ENCODE measurements at places on chromosomes 11 and 22.

GRCh38 chr11:2549876-2550605, 105.2 kb downstream of the KCNQ1 start:
- no peak for DNase-seq

DNA sequence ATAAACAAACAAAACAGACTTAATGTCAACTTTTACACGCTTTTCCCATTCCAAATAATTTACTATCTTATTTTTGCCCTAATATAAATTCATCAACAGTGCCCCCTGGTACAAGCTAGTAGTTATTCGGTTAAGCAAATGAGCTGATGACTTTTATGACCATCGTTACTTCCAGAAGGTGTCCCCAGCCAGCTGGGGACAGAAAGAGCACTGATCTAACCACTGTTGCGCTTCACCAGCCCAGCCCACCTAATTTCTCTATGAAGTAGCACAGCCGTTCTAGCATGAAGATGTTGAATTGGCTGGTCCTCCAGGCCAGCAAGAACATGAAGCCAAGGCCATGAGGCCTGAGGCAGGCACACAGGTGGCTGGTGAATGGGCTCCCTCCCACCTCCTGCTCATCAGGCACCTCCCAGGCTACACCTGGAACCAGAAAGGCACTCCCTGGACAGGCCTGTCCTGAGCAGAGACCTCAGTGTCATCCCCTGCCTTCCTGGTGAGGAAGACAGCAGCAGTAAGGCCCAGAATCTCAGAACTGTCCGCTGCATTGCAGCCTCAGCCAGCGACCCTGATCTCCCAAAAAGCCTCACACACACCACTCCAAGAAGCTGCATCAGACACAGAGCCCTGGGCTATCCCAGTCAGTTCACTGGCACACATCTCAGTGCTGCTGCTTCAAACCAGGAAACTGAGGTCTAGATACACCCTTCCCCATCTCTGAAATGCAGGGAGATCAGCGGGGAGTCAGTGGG, 12.9 kb downstream of the GNB1L start:
- DNase-seq: no peak

DNA sequence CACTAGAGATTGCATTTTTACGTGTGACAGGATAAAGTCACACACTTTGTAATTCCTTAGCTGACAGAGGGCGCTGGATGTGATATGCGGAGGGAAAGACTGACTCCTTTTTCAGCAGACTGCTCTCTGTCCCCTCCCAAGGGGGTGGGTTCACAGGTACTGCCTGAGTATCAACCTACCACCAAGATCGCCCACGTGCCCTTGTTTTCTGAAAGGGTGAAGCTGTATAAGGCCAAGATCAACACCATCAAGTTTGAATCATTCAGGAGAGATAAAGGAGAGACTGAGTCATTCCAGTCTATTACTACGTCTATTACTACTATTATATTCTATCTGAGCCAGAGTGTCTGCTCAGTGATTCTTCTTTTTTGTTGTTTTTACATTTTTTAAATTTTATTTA, 30.7 kb downstream of the BUD13 start:
- no peak for DNase-seq

- no peak for DNase-seq
Observed at GRCh38 chr22:50102946-50103345, 13.1 kb downstream of the MOV10L1 start.

DNA sequence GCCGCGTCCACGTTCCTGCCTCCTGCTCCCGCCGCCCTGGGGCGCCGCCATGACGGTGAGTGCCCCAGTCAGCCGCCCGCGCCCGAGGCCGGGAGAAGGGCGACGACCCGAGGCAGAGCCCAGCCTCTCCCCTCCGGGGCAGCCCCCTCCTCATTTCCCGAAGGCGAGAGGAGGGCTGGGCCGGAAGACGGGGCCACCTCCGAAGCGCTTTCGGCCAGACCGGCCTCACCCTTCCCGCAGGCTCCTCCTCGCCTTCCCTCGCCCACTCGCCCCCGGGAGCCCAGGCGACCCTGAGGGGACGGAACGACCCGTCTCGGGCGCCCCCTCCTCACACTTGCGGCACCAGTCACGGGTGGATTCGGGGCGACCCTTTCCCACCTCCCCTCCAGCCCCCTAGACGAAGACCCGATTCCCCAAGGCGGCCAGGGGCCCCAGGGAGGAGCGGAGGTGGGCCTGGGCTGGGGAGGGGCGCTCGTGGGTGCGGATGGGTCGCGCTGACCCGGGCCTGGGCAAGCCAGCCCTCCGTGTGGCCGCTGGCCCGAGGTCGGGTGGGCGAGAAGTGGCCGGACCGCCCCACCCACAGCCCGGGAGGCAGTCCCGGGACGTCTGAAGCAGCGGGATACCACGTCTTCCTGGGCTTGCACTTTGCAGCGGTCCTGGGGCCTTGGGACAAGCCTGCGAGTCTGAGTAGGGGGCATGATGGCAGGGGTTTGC, 49.7 kb downstream of the TRIOBP start:
- no peak for DNase-seq

DNA sequence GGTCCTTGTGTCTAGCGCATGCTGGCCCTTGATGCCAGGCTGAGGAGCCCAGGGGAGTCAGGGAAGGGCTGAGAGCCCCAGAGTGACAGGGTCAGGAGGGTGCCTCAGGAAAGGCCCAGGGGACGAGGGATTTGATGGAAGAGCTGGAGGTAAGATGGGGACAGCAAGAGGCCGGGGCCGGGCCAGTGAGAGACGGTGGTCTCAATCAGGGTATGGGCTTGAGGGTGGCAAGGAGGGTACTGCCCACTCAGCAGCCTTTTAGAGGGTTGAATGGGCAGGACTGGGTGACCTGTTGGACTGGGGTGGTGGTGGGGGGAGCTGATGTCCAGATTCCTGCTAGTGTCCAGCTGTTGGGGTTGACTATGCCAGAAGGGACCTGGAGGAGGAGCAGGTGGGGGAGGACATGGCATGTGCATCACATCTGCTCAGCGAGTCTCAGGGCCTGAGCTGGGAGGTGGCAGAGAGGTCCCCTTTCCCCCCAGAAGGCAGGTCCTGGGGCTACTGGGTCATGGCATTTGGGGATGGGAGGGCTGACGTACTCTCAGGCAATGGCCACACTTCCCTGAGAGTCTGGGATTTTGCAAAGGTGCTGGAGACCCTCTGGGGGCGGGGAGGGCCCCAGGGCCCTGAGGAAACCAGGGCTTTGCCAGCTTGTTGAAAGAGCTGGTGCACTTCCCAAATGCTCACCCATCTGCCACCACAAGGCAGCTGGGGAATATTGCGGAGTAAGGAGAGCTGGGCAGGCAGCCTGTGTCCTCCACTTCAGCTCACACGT, 18.4 kb downstream of the MYO7A start:
- DNase-seq: no peak

DNA sequence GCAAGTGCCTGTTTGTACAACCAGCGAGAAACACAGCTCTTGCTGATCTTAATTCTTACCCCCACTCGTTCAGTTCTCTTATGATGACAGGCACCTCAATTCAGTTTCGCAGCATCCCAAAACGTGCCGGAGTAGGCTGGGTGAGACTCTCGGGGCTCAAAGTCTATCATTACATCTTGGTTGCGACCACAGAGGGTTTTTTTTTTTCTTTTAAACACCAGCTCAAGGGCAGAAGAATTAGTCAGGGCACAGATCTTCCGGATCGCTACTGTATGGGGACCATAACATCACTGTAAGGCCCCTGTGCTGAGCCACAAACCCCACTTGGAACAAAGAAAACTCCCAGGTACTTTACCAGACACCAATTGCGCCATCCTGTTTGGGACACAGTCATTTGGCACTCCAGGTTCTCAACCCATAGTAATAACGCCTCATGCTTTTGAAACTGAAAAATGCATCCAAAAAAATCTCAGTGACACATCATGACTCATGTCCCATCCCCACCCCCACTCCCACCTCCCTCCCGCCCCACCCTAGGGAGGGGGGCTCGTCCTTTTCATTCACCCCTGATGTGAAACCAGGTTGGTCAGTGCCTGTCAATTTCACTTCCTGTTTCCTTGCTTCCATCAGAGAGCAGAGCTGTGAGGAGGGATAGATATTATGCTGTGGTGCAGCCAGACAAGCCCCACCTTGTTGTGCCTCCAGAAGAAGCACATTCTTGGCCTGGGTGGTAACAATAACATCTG, 41.0 kb upstream of the CD5 start:
- DNase-seq: no peak

- no peak for DNase-seq
Observed at GRCh38 chr22:47569389-47570299, 807.2 kb downstream of the TBC1D22A start.

DNA sequence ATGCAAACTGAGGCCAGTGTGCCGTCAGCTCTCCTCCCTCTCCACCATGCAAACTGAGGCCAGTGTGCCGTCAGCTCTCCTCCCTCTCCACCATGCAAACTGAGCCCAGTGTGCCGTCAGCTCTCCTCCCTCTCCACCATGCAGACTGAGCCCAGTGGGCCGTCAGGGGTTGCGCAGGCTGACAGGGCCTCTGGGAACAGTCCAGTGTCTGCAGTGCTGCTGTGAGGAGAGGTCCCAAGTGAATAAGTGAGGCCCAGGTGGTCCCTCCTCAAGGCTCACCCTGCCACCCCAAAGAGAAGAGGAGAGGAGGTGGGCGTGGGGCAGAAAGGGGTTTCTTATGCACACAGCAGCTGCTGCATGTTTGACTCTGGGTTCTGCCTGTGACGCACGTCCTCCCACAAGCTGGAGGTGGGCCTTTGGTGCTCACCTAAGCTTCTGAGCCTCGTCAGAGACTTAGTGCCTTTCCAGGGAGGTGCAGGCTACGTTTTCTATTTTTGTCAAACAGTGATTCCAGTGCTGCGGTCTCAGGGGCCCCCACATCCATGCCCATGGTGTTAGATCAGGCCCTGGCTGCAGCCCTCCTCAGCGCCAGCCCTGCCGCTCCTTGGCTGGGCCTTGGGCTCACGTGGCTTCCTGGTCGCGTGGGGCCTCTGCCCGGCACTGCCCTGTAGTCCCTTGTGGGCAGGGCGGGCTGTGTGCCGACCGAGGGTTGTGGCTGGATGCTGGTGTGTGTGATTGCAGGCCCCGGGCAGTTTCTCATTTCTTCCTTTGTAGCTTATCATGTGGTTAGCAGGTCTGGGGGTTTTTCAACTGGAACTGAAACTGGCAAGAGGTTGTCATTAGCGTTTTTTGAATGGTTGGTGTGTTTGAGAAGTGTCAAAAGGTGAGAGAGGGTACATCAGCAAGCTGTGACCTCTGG, 7.1 kb downstream of the TPCN2 start:
- DNase-seq: no peak

DNA sequence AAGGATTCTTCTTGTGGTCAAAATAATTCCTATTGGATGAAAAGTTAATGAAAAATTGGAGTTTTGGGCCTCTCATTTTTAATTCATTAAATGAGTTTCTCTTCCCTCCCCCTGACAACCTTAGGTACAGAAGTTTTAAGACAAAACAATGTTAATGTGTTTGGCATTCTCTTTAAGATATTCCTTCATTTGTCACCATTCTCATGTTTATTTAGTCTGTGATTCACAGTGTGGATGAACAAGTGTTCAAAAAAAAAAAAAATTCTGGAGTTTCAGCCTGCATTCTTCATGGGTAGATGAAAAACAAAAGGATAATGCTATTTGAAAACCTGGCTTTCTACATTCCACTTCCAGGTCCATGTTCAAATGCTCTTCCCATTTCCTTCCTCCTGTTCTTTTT, 172.6 kb upstream of the LUZP2 start:
- DNase-seq: no peak

GRCh38 chr22:30280505-30280904, 8.8 kb downstream of the CASTOR1 start:
- no peak for DNase-seq

GRCh38 chr11:110251836-110252235, 44.6 kb downstream of the RDX start:
- no peak for DNase-seq

DNA sequence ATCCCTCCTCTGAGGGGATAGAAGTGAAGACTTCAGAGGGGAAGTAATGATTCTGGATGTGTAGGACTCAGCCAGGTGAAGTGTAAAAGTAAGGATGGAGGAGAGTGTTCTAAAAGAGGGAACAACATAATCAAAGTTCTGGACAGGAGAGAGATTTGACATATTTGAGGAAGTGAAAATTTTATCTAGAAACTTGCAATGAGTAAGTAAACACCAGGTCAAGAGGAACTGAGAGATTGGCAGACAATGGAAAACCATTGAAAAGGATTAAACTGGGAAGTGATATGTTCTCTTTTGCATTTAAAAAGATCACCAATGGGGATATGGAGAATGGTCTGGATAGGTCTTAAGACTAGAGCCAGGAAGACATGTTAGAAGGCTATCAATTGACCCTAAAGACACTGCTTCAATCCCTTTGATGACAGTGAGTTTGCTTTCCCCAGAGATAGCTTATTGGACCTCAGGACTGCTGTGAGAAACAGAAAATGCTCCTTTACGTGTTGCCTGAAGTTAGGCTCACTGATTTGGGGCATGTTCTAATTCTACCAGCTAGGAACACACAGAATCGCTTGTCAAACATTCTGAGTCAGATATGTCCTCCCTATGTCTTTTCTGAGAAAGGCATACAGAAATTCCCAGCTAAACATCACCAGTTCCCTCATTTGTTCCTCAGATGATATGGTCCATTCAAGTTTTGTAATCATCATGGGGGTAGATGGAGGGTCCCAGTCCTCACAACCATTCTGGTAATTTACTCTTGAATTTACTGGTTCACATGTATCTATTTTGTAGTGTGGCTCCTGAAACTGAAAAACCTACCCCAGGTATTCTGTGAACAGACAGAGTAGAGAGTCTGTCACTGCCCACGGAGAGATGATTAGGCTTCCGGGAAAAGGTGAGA, 144.9 kb downstream of the MAML2 start:
- DNase-seq: no peak

DNA sequence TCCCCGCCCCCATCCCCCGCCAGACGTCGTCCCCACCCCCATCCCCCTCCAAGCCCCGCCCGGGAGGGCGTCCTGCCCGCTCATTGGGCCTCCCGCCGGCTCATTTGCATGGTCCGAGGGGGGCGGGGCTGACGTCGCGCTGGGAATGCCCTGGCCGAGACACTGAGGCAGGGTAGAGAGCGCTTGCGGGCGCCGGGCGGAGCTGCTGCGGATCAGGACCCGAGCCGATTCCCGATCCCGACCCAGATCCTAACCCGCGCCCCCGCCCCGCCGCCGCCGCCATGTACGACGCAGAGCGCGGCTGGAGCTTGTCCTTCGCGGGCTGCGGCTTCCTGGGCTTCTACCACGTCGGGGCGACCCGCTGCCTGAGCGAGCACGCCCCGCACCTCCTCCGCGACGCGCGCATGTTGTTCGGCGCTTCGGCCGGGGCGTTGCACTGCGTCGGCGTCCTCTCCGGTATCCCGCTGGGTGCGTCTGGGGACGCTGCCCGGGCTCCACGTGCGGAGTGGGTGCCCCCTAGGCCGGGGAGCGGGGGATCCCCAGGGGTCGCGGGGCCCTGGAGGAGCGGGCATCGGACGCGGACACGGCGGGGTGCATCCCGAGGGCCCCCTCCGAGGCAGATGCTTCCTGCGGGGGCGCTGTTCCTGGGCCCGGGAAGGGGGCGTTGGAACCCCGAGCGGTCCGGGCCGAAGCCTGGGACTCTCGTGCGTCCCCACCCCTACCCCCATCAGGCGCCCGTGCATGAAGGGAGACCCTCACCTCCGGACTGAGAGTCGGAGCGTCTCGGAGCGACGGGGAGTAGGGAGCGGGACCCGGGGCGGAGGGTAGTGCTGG, at the start of gene PNPLA3:
Gene PNPLA3, plus strand, starts transcription at position 175 of the 834 bp plus-strand sequence. Its CDS starts 107 bp downstream, at position 282.
- peak; percentile 34 for DNase-seq

- DNase-seq: no peak
Observed at GRCh38 chr11:14904745-14905103, 12.7 kb upstream of the CYP2R1 start.

Data from forelimb muscle (tissue), 1 donor.